ENCODE measurements at places on chromosomes 2 and 18.
A peak's percentile ranks its signal among the peaks of the same experiment; 100 is the strongest.

- no peak for DNase-seq
Measured at GRCh38 chr2:187220071-187220470, 228.0 kb downstream of the CALCRL start.

DNA sequence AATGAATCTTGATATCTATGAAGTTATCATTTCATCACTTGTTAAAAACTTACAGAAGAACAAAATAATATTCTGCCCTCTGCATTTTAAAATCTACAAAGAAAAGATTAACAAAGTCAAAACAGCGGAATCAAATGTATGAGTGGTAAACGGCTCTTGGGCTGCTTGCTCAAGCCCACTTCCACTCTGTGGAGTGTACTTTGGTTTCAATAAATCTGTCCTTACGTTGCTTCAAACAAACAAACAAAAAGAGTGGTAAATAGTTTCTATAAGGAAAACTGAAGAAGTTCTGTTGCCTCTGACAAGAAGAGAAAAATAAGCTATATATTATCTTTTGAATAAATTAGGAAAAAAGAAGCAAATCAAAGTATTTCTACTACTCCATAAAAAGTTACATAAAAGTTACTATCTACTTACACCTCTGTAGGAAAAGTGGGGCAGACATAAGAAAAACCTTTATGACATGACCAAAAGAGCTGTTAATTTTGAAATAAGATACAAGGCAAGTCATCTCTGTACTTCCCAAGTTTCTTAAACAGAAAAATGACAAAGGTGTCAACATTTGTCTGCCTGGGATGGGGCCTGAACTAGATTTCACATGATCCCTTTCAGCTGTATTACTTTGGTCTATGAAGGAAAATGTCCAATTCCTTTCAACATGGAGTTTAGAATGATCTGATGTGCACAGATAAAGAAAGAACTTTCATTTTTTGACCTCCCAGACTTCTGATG is 56.5 kb downstream of the MGAT4A start:
- no peak for DNase-seq

DNA sequence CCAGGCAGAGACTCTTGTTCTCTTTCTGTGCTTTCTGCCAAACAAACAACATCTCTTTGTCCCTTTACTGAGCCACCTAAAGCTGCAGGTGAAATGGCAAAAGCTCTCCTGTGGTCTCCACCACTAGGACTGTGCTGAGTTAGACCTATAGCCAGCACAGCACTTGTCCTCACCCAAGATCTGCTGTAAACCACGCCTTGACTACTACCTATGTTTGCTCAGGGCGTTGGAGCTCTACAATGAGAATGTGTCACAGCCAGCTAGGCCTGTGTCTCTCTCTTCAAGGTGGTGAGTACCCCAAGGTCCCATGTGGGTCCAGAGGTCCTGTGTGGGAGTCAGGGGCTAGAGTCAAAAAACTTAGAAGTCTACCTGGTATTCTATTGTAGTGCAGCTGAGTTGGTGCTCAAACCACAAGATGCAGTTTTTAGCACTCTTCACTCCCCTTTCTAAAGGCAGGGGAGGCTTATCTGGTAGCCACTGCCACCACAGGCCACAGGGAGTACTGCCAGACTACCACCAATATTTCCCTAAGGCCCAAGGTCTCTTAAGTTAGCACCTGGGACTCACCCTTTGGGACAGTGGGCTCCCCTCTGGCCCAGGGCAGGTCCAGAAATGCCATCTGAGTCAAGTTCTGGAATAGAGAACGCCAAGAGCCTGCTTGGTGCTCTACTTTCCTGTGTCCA is 96.8 kb upstream of the RPRM start:
- DNase-seq, result no peak

DNA sequence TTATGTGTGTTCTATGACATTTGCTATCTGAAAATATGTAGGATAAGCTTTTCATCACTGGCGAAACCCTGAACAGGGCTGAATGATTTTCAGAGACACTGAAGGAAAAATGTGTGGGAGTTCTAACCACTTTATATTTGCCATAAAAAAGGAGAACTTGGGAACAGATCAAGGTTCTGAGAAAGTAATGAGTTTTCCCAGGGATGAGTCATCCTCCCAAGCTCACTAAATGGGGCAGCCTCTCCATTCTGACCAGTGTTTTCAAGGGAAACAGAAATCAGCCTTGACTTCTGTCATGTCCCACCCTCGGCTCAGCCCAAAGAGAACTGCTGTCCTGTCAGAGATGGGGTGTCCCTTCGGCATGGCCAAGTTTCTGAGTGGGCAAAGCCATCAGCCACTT is 2109.8 kb upstream of the CELF4 start:
- DNase-seq, result peak; percentile 2

DNA sequence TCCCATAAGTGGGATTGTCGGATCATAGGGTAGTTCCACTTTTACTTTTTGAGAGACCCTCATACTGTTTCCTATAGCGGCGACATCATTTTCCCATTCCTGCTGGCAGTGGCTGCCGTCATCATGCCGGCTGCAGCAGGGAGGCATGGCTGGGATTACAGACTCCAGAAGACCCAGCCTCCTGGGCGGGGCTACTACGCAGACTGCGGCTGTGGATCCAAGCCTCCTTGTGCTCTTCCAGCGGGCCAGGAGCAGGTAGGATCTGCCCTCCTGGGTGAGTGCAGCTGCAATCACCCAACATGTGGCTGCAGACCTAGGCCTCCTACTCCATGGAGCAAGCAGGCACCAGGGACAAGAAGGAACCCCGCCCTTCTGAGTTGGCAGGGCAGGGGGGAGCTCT is 359.2 kb downstream of the GALR1 start:
- DNase-seq, result no peak

DNA sequence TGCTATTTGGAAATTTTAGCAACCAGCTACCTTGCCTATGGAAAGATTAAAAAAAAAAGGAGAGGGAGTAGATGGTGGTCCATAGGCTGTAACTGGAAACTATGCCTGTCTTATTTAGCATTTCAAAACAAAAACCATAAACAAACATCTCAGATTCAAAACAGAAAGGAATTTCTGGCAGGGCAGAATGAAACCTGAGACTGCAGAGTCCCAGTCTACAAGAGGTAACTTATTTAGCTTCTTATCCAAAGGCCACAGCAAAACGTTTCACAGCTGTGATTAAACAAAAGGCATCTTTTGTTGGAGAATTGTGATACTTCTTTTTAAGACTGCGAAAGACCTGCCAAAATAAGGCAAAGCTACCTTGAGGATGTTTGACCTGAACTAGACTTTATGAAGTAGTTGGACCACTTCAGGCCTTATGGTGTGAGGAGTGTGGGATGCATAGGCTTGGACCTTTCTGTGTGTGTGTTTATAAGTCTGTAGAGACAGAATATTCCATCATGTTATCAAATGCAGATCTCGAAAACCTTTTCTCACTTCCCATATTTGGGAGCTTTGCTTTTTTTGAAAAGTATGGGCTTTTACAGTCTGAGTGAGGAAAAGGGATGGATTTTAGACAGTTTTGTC is 11.0 kb downstream of the CRIM1 start:
- no peak for DNase-seq

DNA sequence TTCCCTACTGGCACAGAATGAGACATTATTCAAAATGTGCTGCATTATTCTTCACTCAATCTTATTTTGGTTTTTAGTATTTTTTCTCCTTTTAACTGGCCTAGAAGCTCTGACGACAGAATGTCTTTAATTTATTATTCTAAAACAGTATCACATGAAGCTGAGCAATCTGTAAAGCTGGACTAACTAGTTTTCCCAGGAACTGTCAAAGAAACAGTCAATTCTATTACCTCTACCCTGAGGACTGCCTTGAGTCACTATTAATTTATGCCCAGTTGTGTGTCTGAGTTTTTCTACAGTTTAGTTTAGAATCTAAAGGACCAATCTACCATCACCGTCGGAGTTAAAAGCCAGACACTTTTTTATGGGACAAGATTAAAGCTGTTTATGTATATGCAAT is 31.6 kb downstream of the MBD2 start:
- DNase-seq, result no peak

All from adrenal gland (tissue), 19 donors.